NCI-H187 treated with DMSO at 0.1 percent for 48 hours (cell line): ENCODE measurements at places on chromosomes 2 and 18.

- no peak for DNase-seq
Observed at GRCh38 chr2:195561116-195561921, 95.7 kb upstream of the SLC39A10 start.

DNA sequence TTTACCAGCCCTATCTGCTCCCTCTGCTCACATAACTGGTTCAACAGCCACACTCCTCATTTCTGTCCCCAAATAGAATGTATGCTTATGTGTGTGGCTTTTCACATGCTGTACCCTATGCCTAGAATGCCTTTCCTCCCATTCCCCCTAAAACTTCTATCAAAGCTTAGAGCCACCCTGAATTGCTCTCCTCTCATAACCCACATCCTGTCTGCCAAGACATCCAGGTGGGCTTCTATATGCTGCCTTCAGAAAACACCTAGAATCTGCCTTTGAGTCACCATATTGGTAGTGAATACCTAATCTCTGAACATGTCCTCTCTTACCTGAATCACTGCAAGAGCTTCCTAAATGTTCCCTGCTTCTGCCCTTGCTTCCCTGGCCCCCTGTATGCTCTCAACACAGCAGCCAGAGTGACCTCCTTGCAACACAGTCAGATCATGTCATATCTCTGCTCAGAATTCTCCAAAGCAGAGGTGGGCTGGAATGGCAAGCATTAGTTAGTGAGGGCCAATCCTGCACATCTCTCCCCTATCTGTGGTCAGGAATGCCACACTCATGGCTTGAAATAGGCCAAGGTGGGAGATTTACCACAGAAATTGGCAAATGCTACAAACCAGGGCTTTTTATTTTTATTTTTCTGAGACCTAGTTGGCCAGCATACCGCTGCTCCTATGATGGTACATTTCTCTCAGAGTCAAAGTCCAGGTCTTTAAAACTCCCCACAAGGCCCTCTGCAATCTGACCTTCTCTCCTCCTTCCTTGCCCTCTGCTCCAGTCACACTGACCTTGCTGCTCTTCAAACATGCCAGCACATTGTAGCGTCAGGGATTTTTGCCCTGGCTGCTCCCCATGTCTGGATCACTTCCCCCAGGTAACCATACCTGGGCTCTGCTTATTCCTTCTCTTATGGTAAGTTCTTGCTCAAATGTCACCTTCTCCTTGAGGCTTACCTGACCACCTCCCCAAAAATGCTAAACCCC, 111.8 kb upstream of the STON1 start:
- DNase-seq = no peak

- no peak for DNase-seq
Observed at GRCh38 chr2:237660381-237660900, 33.1 kb downstream of the LRRFIP1 start.

DNA sequence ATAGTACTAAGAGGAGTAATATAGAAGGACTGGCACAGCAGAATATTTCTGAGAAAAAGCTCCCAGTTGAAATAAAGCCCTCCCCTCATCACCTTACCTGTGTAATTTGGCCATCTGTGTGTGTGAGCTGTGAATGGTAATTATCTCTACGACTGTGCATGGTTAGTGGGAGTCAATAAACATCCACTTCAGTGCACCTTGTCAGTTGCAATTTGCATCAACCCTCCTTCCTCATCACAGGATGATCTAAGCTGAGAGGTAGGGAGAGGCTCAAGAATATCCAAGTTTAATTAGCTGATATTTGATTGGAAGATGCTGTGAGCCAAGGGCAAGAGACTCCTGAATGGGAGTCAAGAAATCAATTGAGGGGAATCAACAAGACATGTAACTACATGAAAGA, 694.9 kb upstream of the KLHL29 start:
- DNase-seq = no peak

- no peak for DNase-seq
Observed at GRCh38 chr2:176138526-176138922, 9.0 kb downstream of the HOXD8 start.

- DNase-seq = no peak
Observed at GRCh38 chr18:76255070-76255683, 239.9 kb downstream of the ZNF516 start.

- no peak for DNase-seq
Observed at GRCh38 chr2:42216694-42217093, 47.5 kb downstream of the EML4 start.

- no peak for DNase-seq
Observed at GRCh38 chr2:41949883-41950665, 97.7 kb upstream of the PKDCC start.
